ENCODE measurements at places on chromosomes 11 and 22.

GRCh38 chr11:9716275-9717039 lies 52.6 kb downstream of the SWAP70 start:
- no peak for DNase-seq

DNA sequence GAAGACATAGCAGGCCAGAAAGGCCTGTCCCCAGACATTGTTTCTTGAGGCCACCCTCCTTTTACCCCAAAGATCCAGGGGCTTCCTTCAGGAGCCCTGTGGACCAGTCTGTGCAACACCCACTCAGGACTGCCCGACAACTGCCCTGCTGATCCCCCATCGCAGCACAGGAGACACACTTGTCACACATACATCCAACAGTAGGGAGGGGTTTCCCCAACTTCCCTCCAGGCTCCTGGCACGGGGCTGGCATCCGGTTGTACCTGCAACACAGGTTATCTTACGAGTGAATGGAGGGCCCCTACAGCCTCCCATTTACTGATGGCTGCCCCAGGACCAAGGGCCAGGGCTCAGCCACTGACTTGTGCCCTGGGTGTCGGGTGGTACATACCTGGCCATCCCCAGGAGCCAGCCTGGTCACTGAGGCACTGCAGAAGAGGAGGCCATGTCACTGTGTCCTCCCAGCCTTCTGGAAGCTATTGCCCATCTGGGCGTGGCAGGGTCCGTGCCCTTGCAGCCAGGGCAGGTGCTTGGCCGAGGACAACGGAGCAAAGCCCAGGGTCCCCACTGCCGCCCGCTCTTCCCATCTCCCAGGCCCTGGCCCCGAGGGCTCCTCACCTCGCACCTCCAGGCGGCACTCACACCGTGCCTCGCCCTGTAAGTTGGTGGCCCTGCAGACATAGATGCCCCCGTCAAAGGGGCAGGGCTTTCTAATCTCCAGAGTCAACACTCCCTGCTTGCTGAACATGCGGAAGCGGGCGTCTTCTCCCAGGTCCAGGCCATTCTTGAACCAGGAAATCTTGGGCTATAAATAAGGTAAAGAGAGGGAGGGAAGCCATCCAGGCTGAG lies 20.8 kb downstream of the MYBPC3 start:
- no peak for DNase-seq

- no peak for DNase-seq
Observed at GRCh38 chr11:8203414-8203715, 34.5 kb upstream of the RIC3 start.

DNA sequence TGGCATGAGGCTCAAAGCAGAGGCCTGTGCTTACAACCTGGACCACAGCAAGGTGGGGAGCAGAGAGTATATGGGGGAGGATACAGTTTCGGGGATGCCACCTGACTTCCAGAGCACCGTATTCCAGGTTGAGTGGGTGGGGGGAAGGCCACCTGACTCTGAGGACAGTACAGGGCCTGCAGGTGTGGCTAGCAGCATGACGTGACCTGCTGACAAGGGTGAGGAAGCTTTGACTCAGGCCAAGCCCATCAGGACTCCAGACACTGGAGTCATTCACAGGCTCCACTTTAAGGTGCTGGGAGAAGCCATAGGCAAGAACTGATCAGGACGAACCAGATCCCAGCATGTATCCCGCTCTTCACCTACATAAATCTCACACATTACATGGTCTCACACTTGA lies 34.6 kb upstream of the CRTAM start:
- DNase-seq = no peak

GRCh38 chr11:46307369-46307768 lies 29.9 kb downstream of the CREB3L1 start:
- no peak for DNase-seq

DNA sequence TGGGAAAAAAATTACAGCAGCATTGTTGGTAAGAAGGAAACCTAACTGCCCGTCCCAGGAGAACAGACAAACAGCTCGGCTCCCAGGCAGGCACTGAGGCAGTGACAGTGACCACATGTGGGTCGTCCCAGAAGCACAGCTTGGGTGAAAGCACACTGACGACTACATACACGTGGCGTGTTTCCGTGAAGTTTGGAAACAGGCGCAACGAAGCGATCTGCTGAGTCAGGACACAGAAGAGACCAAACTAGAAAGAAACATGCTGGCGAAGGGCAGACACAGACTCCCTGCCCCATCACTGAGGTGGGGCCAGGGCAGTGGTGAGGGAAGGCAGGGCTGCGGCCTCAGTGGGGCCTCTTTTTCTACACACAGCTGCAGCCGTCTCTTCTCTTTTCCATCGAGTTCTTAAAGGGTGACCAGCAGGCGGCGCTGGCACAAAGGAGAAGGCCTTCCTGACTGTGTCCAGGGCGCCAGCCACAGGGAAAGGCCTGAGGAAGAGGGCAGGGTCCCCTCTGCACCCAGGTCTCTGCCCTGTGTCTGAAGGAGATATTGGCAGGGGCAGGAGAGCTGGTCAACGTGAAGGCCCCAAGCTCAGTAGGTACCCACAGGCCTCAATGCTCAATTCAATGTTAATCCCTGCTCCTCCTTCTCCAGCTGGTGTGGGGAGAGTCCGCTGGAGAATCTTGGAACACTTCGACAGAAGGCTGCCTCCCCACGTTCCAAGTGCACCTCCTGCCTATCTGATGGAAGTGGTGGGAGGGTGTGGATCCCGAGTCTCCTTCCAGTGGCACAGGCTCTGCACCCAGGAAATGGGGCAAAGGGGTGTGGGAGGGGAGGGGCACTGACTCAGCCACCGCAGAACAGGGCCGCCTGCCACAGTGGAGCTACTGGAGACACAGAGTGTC lies 19.9 kb downstream of the CARS1 start:
- DNase-seq = peak; percentile 8

DNA sequence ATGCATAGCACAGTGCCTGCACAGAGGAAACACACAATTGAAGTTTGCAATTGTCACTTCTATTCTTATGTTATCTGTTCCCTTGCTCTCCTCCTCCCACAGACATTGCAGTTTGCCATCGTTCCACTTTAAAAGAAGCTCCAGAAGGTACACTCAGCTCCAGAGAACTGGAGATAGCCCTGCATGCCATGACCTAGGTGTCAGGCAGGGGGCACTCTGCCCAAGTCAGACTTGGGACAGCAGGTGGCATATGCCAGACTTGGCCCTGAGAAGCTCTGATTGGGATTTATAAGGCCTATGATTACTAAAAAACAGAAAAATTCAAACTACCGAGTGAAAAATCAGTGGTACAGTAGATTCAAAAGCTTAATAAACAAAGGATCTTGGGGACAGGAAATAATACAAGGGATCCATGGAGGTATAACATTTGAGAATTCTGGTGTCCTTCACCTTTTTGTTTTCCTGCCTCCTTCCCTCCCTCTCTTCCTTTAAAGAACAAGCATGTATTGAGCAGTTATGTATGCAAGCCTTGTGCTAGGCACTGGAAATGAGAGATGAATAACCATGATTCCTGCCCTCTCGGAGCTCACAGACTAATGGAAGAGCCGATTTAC lies 40.0 kb downstream of the TENM4 start:
- DNase-seq = no peak

DNA sequence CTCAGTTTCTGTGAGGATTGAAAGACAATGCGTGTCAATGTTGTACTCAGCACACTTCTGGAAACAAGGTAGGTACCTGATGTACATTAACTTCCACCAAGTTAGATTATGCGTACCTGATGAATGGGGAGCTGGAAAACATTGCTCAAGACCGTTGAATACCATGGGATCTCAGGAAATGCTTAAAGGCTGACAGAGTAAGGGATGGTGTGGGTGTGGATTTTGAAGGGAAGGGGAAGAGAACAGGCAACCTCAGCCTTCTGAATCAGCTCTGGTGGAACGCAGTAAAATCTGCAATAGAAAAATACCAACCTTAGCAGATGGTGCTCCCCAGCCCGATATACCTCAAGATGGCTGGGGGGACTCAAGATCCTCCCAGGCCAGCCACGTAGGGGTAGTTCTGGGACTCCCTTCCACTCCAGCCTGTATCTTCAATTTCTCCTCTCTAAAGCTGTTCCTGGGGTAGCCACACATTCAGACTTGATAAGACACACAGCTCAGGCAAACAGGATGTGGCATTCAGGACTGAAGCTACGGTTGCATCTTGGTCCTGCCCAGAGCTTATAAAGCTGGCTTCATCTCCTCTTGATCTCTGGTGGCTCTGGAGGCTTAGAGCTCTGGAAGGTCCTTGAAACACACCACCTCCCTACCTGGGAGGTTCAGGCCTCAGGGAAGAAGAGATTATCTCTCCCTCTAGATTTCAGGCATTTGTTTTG lies 111.8 kb downstream of the CTNND1 start:
- DNase-seq = no peak

DNA sequence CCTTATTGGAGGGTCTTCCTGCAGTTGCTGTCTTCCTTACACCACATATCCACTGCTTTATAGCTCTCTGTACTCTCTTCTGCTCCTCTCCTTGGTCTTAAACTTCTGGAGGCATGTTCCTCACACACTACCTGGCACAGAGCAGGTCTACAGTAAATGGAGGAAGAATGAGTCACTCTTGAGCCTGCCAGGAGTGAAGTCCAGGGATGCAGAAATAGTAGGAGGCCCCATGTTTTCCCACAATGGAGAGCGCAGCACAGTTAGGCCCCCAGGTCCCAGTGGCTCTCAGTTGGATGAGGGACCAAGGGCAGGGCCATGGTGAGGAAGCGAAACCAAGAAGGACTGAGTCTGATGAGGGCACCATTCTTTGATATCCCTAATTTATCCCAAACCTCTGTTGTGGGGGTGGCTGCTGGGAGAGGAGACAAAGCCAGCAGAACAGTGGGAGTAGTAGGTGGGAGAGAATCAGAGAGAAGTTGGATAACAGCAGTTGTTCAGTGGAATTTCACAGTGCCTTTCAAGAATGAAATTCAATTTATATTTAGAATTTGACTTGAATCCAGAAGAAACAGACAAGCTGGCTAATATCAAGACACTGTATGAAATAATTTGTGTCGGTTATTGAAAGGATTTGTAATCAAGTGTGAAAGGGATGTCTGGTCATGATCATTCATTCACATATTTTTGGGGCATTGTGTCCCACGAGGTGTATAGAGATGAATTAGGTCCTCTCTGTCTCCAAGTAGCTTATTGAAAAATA lies 187.8 kb downstream of the HIPK3 start:
- peak; percentile 41 for DNase-seq

GRCh38 chr11:22234743-22235142 lies 41.9 kb downstream of the ANO5 start:
- no peak for DNase-seq

GRCh38 chr22:17726928-17727897 lies 47.1 kb downstream of the BID start:
- DNase-seq = no peak

GRCh38 chr11:116955949-116956348 lies 118.5 kb upstream of the APOA1 start:
- DNase-seq = no peak

GRCh38 chr11:100948936-100949335 lies 180.7 kb downstream of the PGR start:
- no peak for DNase-seq

DNA sequence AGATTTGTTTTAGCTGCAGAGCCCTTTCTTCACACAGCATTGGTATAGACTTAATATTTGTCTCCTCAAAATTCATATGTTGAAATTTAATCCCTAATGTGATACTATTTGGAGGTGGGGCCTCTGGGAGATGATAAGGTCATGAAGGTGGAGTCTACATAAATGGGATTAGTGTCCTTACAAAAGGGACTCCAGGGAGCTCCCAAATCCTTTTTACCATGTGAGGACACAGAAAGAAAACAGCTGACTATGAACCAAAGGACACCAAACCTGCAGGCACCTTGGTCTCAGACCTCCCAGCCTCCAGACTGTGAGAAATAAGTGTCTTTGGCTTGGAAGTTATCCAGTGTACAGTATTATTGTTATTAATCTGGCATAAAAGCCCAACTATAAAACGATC lies 10.2 kb downstream of the SLC35F2 start:
- DNase-seq = no peak

GRCh38 chr22:37182949-37183245 lies 5.2 kb downstream of the C1QTNF6 start:
- DNase-seq = no peak

- DNase-seq = no peak
Observed at GRCh38 chr22:27886843-27887151, 32.3 kb downstream of the PITPNB start.

DNA sequence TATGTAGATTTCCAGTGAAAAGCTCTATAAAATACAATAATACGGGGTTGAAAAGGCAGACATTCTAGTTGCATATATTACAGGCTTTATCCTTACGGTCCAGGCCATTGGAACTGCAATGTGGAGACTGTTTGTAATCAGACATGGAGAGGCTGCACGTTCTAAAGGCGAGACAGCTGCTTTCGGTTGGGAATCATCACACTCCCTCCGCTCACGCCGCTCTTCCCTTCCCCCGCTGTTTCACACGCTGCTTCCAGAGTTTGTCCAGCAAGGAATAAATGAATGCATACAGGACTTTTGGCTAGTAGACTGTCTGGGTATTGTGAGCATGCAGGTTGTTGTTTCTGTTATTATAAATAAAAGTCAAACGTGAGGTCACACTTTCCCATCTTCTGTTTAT lies 13.5 kb upstream of the EFCAB6 start:
- no peak for DNase-seq

DNA sequence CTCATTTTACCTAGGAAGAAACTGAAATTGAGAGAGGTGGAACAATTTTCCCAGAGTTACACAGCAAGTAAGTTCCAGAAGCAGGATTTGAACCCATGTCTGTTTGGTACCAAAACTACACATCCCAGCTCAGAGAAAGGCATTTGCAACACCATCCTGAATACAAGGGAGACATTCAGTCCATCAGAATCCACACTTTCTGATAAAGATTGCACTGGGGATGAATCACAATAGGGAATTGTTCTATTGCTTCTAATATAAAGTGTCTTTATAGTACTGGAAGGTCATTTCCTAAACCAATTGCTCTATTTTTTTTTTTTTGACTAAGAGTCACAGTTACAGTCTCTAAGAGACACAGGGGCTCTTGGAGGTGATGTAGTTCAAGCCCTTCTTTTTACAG lies 208.1 kb upstream of the CADM1 start:
- no peak for DNase-seq

GRCh38 chr11:110086892-110087309 lies 6.3 kb upstream of the ZC3H12C start:
- DNase-seq = no peak

DNA sequence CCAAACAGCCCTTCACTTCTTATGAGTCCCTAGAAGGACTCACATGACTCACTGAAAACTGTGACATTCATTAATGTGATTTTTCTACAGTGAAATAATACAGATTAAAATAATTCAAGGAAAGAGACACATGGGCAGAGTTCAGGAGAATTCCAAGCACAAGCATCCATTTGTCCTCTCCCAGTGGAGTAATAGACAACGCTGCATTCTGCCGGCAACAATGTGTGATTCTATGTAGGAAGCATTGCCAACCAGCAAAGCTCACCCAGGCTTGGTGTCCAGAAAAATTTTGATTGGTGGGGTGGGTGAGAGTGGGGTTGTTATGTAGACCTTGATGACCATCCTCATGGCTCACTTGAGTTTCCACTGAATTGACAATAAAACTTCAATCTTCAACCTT lies 123.9 kb downstream of the VPREB1 start:
- no peak for DNase-seq

DNA sequence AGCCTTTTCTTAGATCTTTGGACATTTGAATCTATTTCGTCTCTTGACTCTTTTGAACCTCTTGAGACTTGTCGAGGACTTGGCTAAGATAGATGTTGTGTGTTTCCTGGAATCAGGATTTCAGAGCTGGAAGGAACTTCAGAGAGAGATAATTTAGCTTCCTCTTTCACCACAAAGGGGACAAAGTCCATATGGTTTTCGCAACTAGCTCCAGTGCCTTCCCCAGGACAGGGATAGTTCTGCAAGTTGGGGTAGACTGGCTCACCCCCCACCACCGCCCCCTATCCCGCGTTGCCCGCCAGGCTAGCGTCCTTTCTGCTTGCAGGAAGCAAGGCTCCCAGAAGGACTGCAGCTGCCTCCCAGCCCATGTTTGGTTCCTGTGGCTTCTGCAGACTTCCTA lies 75.7 kb upstream of the MYO18B start:
- no peak for DNase-seq

Measured in NCI-H446 treated with DMSO at 0.1 percent for 48 hours (cell line).